ENCODE measurements at places on chromosomes 12 and 14. TPM values are rescaled to one million over a fixed set of nuclear protein-coding genes. Genes with fewer than 3 reads are reported as not detected.

DNA sequence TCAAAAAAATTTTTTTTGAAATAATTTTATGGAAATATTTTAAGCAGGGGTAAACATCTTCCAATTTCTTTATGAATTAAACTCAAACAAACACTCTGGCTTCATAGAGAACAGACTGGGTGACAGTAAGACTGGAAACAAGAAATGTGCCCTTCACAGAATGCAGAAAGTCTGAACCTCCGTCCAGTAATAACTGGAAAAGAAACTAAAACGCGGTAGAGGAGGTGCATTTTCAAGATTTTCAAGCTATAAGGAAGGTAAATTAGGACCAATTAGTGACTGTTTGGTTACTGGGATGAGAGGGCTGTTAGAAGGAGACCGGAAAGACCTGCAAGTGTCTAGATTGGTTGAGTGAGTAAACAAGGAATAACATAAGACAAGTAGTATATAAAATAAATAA lies 245.7 kb downstream of the CEP128 start:
- DNase-seq, result no peak

The C1S gene
- total RNA-seq, result 153 TPM

DNA sequence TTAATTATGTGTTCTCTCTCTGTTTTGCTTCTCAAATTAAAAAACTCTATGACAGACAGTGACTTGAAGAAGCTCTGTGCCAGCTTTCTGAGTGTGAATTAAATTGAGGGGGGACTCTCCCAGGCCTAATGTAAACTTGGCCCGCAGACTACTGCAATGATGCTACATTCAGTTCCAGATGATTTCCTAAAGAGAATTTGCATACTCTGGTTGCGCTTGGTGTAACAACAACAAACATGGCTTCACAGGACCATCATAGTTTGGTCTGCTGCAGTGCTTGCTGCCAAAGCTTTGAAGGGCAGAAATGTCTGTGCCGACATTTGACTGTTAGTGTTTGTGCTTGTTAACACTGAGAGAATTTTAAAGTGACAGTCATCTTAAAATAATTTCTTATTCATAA lies 25.0 kb downstream of the CFAP54 start:
- DNase-seq, result no peak

- no peak for DNase-seq
These were observed 114.3 kb upstream of the ETV6 start for GRCh38 chr12:11535127-11535526.

- no peak for DNase-seq
These were observed 129.6 kb downstream of the PAPOLA start for GRCh38 chr14:96631621-96632362.

DNA sequence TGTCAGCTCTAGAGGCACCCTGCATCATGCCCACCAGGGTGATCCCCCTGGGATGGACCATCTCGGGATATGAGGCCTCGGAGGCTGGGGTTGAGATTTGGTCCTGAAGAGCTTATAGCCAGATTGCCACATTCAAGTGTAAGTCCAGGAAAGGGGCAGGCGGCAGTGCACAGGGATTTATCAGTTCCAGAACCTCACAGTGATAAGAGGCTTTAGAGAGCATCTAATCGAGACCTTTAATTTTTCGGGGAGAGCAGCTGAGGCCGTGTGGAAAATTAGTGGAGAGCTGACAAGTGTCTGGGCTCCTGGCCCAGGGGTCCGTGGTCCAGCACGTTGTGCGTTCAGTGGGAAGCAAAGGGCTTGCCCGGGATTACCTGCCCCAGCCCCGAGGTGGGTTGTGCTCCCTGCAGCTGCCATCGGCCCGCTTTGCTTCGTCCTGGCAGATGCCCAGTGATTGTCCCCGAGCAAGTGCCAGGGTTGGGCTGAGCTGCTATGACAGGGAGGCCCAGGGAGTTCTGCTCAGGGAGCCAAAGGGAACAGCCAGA lies 52.1 kb downstream of the C14orf132 start:
- DNase-seq, result no peak

The TSPAN11 gene
- 1.5 TPM for total RNA-seq

GRCh38 chr12:70049596-70050360 lies 193.5 kb upstream of the CNOT2 start:
- DNase-seq, result no peak

DNA sequence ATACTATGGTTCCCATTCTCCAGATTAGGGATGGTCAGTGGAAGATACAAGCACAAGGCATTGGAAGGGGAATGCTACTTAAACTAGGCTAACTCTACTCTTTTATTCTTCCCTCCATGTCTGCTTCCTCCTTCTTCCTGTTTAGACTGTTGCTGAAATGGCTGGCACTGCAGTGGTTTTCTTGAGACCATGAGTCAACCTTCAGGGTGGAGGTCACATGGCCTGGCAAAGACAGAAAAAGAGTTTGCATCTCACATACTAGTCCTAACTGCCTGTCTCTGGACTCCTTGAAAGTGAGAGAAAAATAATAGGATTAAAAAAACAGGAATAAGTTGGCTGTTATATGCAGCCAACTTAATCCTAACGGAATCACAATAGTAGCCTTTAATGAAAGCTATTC lies 37.0 kb downstream of the ALDH1L2 start:
- no peak for DNase-seq

- DNase-seq, result peak; percentile 89
These were observed 804 bp downstream of the GAPDH start for GRCh38 chr12:6534945-6535696.

The CCNT1 gene
- total RNA-seq, result 17.0 TPM

DNA sequence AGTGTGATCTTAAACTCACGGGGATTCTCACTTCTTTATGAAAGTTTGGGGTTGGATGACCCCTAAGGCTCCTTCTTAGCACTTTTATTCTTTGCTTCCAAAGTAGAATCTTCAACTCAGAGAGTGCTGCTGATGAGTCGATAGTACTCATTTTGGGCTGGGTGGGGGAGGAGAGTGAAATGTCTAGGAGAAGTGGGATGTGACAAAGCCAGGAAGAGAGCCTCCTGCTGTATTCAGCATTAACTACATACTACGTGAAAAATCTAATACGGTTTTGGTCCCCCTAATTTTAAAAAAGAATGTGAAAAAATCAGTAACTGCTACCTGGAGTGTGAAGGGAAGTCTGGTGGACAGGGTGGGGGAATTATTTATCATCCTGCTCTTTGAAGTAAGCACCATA lies 148.3 kb downstream of the SAMD4A start:
- no peak for DNase-seq

DNA sequence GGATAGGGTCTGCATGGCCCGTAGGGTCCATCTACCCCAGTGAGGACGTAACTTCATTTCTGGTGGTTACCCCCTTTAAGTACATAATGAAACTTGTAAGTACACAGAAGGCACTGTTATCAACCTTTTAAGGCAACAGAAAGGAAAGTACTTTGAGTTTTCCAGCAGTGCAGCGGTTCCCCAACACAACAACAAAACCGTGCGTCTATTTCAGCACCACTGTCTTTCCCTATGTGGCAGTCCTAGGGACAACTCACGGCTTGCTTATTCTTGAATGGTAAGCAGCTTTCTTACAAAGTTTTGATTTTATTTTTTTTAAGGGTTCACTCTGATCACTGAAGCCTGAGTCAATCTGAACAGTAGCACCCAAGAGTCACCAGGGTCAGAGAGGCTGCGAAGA lies 46.3 kb downstream of the FOXN3 start:
- no peak for DNase-seq

The KRT6C gene
- total RNA-seq, result not detected

- no peak for DNase-seq
These were observed 25.9 kb downstream of the CGRRF1 start for GRCh38 chr14:54535646-54536045.

- DNase-seq, result no peak
These were observed 7.3 kb upstream of the CS start for GRCh38 chr12:56307221-56307965.

The CACNA2D4 gene
- total RNA-seq, result 1.1 TPM

- no peak for DNase-seq
These were observed 26.7 kb downstream of the NIN start for GRCh38 chr14:50804181-50804721.

GRCh38 chr14:22124073-22124613 lies 450.5 kb upstream of the OR4E1 start:
- no peak for DNase-seq

DNA sequence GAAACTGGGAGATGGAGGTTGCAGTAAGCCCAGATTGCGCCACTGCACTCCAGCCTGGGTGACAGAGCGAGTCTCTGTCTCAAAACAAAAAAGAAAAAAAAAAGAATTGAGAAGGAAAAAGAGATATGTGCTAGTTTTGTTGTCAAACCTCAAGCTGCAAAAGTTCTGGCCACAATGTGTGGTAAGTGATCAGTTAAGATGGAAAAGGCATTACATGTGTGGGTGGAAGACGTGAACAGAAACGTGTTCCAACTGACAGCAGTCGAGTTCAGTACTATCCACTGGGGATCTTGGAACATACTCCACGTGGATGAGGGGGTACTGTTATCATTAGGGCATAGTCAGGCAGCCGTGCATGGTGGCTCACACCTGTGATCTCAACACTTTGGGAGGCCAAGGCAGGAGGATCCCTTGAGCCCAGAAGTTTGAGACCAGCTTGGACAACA lies 17.3 kb downstream of the GPR68 start:
- no peak for DNase-seq

GRCh38 chr12:24838531-24838950 lies 110.4 kb downstream of the BCAT1 start:
- DNase-seq, result no peak

GRCh38 chr14:61125867-61126572 lies 145.0 kb downstream of the SLC38A6 start:
- no peak for DNase-seq

The TAS2R30 gene
- 0.27 TPM for total RNA-seq

DNA sequence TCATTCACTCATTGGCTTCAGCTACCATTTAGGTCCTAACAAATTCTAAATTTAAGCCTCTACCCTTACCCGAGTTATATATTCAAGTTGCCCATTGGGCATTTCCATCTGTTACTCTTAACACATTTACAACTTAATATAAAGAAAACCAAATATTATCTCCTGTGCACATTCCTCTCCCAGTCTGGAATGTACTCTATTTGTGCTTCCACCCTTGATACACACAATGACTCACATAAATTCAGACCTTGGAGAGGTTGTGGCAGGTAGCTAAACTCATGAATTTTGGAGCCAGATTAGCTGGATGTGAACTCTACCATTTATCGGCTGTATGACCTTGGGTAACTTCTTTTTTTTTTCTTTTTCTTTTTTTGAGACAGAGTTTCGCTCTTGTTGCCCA lies 51.1 kb downstream of the BRMS1L start:
- DNase-seq, result no peak

DNA sequence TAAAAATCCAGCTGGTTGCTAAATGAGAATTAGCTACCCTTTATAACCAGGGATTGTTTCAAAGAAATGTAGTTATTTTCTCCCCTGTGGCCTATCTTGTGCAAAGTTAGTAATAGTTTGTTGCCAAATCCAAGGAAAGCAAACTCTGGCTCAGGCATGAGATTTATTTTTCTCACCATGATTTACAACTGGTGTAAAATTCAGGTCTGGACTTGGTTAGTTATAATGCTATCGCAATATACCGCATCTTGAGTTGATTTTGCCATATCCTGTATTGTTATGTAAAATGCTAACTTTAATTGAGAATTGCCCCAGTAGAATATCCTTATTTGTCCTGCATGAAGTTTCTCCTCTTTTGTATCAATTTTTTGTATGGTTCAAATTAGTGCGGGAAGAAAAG lies 135.5 kb downstream of the CRADD start:
- no peak for DNase-seq

The RECQL gene
- 19.4 TPM for total RNA-seq

Data from Right ventricle myocardium inferior (tissue), 1 donor.